ENCODE measurements at places on chromosomes 3 and 15. TPM values are rescaled to one million over a fixed set of nuclear protein-coding genes. Genes with fewer than 3 reads are reported as not detected.

Gene FANCD2
- polyA plus RNA-seq = 3.3 TPM

Gene TM6SF1
- polyA plus RNA-seq = 0.16 TPM

Gene TMEM39A
- polyA plus RNA-seq = 21.1 TPM

Gene UNC13C
- polyA plus RNA-seq = 4.0 TPM

Gene LNP1
- 19.2 TPM for polyA plus RNA-seq

Gene FETUB
- polyA plus RNA-seq = not detected

Gene GALNT15
- 1.5 TPM for polyA plus RNA-seq

Gene OXTR
- polyA plus RNA-seq = 1.7 TPM

Gene RARB
- polyA plus RNA-seq = 13.2 TPM

Gene UQCC5
- polyA plus RNA-seq = 5.2 TPM

Gene LSAMP
- 89.6 TPM for polyA plus RNA-seq

Gene CFAP100
- 2.3 TPM for polyA plus RNA-seq

Gene EFCAB12
- polyA plus RNA-seq = 0.32 TPM

Gene EPHB3
- 4.3 TPM for polyA plus RNA-seq

Gene LRRC31
- not detected for polyA plus RNA-seq

Gene SLC22A14
- 0.16 TPM for polyA plus RNA-seq

Gene ECE2
- polyA plus RNA-seq = 0.42 TPM

Gene TMOD2
- 79.9 TPM for polyA plus RNA-seq

Gene FAIM
- polyA plus RNA-seq = 1.1 TPM

Gene SAMD7
- not detected for polyA plus RNA-seq

Gene KBTBD13
- not detected for polyA plus RNA-seq

Gene AP3S2
- polyA plus RNA-seq = 60.5 TPM

Gene ZNF654
- polyA plus RNA-seq = 20.4 TPM

Gene SLC12A8
- 4.6 TPM for polyA plus RNA-seq

Gene LYZL4
- polyA plus RNA-seq = not detected

Gene NPAP1
- 0.40 TPM for polyA plus RNA-seq

Gene HACD2
- 28.0 TPM for polyA plus RNA-seq

Gene SPTSSB
- 0.71 TPM for polyA plus RNA-seq

Gene GOLGA8J
- polyA plus RNA-seq = not detected

Gene TRIM71
- 4.0 TPM for polyA plus RNA-seq

Gene CCR2
- polyA plus RNA-seq = not detected

Gene PPIB
- 206 TPM for polyA plus RNA-seq

Gene CTXN2
- polyA plus RNA-seq = 0.69 TPM

Gene ATP13A5
- not detected for polyA plus RNA-seq

Gene LTK
- 0.28 TPM for polyA plus RNA-seq

Gene ATP1B3
- polyA plus RNA-seq = 131 TPM

Gene SOX14
- not detected for polyA plus RNA-seq

Gene PGBD4
- polyA plus RNA-seq = 2.4 TPM

Gene CFAP161
- not detected for polyA plus RNA-seq

Gene GOLGA8T
- not detected for polyA plus RNA-seq

Gene CFAP92
- 1.6 TPM for polyA plus RNA-seq

Gene PLA2G4E
- not detected for polyA plus RNA-seq

Gene TMEM266
- 17.6 TPM for polyA plus RNA-seq

Gene SPTBN5
- 0.04 TPM for polyA plus RNA-seq

Gene SLC22A13
- polyA plus RNA-seq = 0.16 TPM

Gene SLC28A2
- not detected for polyA plus RNA-seq

Gene CA12
- polyA plus RNA-seq = 0.62 TPM

Gene SLC28A1
- polyA plus RNA-seq = not detected

Gene CDCP1
- not detected for polyA plus RNA-seq

Data from neural cell (in vitro differentiated cells).